ENCODE measurements at places on chromosomes 1 and 21.
A peak's percentile ranks its signal among the peaks of the same experiment; 100 is the strongest.

DNA sequence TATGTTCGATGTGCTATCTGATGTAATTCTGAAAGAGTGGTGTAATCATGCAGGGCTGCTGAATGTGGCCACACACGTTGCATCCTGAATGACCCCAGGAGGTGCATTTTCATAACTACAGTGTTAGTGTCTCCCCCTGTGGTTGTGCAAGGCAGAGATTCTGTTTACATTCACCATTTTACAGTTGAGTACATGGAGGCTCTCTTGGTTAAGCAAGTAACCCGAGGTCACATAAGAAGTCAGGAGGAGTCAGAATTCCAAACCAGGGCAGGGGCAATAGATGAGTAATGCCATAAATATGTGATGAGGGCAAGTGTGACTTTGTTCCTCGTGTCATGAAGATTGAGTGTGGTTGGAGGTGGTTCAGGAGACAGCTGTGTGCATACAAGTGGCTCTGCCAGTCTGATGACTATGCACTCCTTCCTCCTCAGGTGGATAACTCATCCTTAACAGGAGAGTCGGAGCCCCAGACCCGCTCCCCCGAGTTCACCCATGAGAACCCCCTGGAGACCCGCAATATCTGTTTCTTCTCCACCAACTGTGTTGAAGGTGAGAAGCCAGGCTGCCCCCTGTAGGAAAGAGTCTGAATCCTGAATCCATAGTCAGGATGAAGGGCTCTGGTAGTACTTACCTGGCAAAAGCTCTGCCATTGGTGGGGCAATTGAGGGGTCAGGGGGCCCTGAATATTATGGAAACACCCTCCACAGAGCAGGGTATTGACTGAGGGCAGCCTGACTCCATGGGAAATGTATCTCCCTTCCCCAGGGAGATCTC lies 9.3 kb downstream of the ATP1A2 start:
- peak; percentile 91 for DNase-seq

DNA sequence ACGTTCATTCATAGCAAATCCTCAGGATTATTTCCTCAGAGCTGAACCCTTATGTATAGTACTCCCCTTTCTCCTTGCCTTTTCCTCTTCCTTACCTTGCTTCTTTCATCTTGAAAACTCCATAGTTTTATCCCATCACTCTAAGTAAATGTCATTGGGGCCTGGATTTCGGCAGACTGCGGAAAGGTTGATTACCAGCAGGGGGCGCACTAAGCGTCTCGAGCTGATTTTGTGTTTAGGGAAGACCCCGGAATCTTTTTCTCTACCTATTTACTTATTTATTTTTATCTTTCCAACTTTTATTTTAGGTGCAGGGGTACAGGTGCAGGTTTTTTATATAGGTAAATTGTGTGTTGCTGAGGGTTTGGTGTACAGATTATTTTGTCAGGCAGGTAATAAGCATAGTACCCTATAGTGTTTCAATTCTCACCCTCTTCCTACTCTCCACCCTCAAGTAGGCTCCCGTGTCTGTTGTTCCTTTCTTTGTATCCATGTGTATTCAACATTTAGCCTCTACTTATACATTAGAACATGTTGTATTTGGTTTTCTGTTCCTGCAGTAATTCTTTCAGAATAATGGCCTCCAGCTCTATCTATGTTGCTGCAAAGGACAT lies 11.4 kb upstream of the MTARC1 start:
- DNase-seq = peak; percentile 54

- DNase-seq = no peak
Measured at GRCh38 chr21:42861311-42861847, 18.0 kb downstream of the WDR4 start.

- DNase-seq = no peak
Measured at GRCh38 chr1:150528196-150528595, 12.6 kb downstream of the FALEC start.

DNA sequence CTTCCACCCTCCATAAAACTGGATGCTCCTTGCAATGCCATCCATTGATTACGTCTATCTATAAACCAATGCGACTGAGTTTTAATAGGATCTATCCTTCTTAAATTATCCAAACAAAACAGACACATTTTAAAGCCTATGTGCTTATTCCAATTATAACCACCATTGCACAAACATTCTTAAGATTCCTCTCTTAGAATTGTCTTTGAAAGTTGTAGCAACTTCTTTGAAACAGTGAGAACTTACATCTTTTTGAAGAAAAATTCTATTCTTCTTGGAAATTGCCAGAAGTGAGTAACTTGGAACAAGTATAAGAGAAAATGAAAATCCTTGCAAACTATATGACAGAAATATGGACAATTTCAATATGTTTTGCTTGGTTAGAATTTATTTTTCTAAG lies at the start of gene KRTAP26-1:
TSS of gene KRTAP26-1 (minus strand) at position 101 of the 400 bp plus-strand sequence. CDS start 280 bp downstream, outside the sequence.
- DNase-seq = no peak

- DNase-seq = no peak
Measured at GRCh38 chr1:181073638-181074037, 14.9 kb upstream of the IER5 start.

All from NCI-H460 (cell line).